ENCODE measurements at places on chromosomes 11 and 22. TPM values are rescaled to one million over a fixed set of nuclear protein-coding genes. Genes with fewer than 3 reads are reported as not detected.

GRCh38 chr22:44024288-44024921, at the start of gene PARVB:
TSS of gene PARVB (plus strand) at chr22:44024302. CDS start at chr22:44024340, 38 bp downstream.
- no peak for DNase-seq

- no peak for DNase-seq
Measured at GRCh38 chr22:26019596-26019995, 149.7 kb upstream of the SEZ6L start.

- DNase-seq = no peak
Measured at GRCh38 chr11:12853652-12854296, 155.3 kb upstream of the RASSF10 start.

Gene ALKBH3
- total RNA-seq = 36.0 TPM

DNA sequence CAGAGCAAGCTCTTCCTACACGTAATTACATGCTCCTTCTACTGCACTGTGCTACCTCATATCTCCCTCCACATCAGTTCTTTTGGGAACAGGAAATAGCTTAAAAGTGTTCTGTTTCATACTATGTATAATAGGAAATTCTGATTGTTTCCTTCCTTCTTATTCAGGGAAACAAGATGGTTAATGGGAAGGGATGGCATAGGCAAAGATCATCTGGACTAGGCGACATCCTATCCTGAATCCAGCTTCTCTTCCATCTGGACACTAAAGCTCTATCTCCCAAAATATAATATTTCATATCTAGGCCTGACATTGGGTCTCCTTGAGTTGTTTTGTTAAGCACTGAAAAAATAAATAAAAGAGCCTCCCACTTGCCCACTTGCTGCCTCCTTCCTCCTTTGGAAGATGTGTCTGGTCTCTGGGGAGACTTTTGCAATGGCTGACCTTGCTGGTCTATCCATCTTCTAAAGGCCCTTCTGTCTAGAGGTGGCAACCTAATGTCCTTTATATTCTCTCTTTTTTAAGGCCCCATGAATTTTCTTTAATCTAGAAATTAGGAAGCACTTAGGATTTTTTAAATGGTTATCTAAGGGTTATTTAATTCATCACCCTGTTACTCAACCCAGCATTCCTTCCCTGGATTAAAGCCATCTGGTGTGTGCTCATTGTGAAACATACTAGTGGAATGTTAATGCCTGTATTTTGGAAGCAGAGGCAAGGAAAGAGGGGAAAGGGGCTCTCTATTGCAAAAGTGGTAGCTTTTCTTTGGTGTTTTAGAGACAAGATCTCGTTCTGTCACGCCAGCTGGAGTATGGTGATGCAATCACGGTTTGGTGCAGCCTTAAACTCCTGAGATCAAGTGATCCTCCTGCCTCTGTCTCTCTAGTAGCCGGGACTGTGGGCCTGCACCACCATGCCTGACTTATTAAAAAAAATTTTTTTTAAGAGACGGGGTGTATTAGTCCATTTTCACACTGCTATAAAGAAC, 20.6 kb downstream of the CLMP start:
- no peak for DNase-seq
